ENCODE measurements at places on chromosomes 12 and 14.

GRCh38 chr14:102935756-102936155, 13.3 kb downstream of the AMN start:
- DNase-seq, result no peak

GRCh38 chr12:27711317-27711682, 668 bp downstream of the MRPS35 start:
- DNase-seq, result no peak

DNA sequence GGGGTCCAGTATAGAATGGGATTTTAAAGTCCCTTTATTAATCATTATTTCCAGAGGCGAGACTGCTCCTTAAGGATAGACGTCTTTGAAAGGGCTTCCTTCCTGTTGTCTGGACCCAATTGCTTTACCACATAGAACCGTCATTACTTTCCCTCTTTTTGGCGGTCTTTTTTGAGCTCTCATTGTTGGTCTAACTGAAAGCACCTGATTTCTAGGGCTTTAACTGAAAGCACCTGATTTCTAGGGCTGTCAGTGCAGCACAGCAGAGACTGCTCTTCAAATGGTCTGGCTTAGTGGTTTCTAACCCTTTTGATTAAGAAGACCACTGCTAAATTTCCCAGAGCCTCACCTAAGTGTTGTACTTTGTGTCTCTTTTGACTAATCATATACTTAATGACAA, 95.8 kb downstream of the PRKCH start:
- no peak for DNase-seq

DNA sequence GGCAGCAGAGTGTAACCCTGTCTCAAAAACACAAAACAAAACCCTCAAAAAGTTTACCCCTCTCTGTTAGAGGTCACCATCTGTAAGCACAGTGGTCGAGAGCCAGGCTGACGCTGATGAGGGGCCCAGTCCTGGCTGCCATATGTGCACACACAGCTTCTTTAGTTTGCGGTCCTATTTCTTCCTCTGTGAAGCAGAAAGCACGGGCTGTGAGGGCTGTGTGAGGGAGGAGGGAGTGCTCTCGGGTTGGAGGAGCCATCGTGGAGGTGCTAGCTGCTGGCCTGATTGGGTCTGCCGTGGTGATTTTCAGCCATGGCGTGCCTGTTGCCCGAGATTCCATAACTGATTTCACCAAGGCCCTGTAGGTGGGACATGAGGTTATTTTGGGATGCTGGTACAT, 3.5 kb downstream of the ULK1 start:
- no peak for DNase-seq

Measured in right kidney (tissue), 9 donors.